ENCODE measurements at places on chromosomes 1 and 21.

DNA sequence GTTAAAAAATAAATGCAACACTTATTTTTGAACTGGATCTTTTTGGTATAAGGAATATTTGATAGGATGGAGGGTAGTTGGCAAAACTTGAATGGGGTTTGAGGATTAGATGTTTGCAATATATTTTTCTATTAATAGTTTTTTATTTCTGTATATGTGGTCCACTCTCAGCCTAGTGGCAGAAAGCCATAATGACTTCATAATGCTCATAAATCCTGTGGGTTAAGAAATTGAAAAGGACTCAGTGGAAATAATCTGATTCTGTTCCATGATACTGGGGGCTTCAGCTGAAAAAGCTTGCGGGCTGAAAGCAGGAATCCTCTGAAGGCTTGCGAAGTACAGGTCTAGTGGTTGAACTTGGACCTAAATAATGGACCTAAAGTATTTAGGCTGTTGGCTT, 1028.6 kb upstream of the PRMT6 start:
- DNase-seq, result no peak

DNA sequence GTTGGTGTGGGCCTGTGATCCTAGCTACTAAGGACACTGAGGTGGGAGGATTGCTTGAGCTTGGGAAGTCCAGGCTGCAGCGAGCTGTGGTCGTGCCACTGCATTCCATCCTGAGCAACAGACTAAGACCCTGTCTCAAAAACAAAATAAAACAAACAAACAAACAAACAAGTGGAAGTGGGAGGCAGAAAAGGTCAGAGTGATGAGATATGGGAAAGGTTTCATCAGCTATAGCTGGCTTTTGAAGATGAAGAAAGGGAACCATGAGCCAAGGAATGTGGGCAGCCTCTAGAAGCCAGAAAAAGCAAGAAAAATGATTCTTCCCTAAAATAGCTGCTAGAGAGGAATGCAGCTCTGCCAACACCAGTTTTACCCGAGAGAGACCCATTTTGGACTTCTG, 10.6 kb upstream of the NUCKS1 start:
- DNase-seq, result no peak

DNA sequence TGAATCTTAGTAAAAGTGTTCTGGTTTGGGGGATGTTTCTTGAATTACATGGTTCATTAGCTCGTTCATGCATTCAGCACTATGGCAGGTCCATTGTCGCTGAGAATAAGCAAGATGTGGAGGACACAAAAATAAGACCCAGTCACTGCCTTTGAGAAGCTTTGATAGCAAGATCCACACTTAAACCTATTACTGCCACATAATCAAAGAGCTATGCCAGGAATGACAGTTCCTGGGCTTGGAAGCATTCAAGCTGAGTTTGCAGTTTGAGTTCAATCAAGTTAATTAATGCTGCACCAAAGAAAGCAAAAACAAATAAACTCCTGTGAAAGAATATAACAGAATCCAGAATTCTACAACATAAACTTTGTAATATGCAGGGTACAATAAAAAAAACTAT, 131.8 kb downstream of the MIS18A start:
- no peak for DNase-seq

DNA sequence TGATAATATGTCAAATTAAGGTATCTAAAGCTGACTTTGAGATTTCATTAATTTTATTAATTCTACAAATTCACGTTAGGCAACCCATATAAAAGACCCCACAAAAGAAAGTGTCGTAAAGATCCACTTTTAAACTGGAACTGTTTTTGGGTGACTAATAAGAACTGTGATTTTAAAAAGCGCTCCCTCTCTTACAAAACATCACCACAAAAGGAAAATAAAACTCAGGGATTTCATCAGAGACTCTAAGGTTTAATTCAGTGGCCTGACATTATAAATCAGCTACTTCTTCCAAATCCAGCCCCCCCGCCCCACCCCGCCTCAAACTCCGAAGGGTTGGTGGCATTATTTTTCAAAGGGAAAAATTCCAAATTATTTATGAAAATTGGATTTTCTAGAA, 2.7 kb downstream of the COL24A1 start:
- DNase-seq, result no peak

DNA sequence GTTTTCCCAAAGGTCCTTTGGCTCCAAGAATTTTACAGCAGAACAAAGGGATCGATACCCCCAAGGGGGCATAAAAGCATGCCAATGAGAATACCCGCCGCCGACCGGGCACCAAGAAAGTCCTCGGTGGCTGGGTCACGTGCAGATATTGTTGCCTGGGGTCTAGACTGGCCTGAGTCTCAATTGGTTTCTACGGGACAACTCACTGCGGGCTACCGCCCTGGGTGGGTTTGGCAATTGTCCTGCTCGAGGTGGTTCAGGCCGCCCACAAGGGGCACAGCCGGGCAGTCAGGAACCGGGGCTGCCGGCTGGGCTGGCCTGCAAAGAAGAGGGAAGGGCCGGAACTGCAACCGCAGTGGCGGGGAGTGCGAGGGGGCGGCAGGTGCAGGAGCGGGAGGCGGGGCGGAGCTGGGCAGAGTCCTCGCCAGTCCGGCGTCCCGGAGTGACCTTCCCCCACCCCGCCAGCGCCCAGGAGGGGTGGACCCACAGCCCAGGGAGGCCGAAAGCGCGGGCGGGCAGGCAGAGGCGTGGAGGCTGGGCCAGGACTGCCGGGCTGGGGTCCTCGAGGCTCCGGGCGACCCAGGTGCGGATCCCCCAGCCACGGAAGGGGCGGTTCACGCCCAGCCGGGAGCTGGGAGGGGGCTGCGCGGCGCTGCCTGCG, 926 bp upstream of the ATP1B1 start:
- DNase-seq, result peak; percentile 70

DNA sequence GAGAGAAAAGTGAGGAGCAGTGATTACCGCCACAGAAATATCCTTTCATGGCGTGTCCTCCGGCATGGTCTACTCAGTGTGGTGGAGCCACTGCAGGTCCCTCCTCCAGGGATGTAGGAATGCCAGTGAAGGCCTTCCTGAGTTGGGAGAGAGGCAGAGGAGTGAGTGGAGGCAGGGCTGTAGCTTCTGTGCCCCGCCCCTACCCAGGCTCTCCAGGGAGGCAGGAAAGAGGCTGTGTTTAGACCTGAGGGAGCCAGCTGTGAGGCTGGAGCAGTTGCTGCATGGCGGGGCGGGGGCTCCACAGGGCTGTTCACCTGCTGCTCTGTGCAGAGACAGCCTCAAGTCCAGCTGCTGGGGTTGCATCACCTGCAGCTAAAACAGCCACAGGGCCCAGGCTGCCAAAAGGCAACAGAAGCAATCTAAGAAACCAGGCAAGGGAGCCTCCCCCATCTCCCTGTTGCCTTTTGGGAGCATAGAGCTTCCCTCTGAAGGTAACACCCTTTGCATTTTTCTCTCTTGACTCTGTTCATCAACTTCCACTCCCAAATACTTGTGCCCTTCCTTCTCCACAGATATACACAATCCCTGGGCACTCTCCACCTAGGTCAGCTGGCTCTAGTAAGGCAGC, 801 bp upstream of the ANXA9 start:
- no peak for DNase-seq

DNA sequence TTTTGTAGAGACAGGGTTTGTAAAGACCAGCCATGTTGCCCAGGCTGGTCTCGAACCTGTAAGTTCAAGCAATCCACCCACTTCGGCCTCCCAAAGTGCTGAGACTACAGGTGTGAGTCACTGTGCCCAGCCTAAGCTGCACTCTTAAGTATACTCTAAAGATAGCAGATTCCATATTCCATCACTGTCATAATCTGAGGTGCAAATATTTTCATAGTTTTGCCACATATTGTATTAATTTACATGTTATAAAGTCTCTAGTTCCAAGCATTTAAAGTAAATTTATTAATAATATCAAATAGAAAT, 121.3 kb downstream of the HFM1 start:
- DNase-seq, result no peak

DNA sequence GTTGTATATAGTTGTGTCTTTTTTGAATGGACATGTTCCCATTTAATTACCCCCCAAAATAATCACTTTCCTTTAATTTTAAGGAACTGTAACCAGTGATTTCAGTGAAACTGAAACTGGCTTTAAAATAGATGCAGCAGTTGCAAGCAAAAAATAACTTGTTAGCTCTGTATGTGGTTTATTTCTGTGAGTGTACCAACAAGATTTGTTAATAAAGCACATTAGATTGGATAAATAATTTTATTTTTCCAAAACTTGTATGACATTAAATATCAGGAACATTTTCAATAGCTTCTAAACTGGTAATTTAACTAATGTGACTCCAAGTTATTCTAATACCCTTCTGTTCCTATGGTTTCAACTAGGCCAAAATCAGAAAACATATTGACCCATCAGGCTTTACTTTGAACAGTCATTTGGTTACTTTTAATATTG, 184.3 kb upstream of the CACYBP start:
- DNase-seq, result no peak

- no peak for DNase-seq
Observed at GRCh38 chr1:30423570-30423969, 299.8 kb downstream of the MATN1 start.

GRCh38 chr21:28516991-28517592, 475.6 kb downstream of the LTN1 start:
- DNase-seq, result peak; percentile 2

DNA sequence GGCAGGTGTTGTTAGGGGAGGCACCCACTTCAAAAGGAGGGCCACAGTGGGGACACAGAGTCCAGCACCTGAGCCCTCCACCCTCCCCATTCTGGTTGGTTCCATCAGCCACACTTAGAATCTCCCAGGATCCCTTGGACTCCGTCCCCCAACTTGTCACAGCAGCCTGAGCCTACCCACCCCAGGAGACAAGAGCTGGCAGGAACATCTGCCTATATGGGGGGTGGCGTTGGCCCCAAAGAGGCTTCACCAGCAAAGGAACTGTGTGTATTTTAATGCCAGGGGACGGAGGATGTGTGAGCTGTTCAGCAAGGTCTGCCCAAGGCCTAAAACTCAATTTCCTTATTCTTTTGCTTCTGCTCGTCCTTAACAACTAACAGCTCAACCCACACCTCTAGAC, 86.4 kb upstream of the TMEM51 start:
- no peak for DNase-seq

GRCh38 chr21:34202553-34203372, 129.4 kb downstream of the MRPS6 start:
- no peak for DNase-seq

DNA sequence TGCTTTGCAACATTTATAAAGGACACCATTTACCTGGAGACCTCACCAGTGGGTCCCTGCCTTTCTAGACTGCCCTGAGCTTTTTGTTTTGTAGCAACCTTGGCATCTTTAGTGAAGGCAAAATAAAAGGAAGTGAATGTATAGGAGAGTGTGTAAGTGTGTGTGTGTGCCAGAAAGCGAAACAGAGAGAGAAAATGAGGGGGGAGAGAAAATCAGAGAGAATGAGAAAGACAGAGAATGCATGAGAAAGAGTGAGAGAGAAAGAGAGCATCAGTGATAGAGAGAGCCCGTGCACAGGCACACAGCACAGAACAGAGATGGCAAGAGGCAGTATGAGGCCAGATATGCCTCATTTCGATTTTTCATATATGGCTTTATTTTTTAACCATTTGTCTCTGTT, 57.5 kb downstream of the HSD3B1 start:
- DNase-seq, result no peak

DNA sequence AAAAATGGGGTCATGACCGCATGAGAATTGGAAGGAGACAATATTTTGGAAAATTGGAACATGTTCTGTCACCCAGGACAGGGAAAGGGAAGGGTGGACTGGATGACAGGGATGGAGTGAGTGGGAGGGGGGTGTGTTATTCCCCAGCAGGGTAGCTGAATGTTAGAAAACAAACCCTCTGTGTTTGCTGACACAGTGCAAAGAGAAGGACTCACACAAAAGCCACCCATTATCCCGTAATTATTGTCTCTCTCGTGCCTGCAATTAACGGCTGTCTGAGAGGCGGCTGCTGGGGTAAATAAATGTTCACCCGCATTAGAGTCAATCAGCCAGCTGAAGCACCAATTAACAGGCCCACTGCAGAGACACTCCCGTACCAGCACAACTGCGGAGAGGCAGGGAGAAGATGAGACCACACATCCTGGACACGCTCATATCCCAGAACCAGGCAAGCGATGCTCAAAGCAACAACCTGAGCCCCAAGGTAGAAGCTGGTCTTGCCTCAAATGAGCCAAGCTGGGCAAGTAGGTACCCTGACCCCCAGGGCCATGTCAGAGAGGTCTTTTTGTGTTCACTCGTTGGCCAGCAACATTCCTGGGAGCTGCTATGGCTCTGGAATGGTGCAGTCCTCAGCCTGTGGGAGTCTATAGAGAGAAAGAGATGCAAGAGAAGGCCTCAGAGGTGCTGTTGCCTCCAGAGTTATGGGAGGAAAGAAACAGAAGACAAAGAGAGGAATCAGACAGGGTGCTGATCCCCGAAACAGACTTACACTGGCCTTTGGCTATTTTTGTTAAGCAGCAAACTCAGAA, 19.4 kb downstream of the PLEKHA6 start:
- no peak for DNase-seq

- no peak for DNase-seq
Observed at GRCh38 chr1:50427818-50428779, 4.9 kb upstream of the DMRTA2 start.

Data from A549 (cell line).